Urothelium cell line (cell line): ENCODE measurements at places on chromosomes 1 and 21.

DNA sequence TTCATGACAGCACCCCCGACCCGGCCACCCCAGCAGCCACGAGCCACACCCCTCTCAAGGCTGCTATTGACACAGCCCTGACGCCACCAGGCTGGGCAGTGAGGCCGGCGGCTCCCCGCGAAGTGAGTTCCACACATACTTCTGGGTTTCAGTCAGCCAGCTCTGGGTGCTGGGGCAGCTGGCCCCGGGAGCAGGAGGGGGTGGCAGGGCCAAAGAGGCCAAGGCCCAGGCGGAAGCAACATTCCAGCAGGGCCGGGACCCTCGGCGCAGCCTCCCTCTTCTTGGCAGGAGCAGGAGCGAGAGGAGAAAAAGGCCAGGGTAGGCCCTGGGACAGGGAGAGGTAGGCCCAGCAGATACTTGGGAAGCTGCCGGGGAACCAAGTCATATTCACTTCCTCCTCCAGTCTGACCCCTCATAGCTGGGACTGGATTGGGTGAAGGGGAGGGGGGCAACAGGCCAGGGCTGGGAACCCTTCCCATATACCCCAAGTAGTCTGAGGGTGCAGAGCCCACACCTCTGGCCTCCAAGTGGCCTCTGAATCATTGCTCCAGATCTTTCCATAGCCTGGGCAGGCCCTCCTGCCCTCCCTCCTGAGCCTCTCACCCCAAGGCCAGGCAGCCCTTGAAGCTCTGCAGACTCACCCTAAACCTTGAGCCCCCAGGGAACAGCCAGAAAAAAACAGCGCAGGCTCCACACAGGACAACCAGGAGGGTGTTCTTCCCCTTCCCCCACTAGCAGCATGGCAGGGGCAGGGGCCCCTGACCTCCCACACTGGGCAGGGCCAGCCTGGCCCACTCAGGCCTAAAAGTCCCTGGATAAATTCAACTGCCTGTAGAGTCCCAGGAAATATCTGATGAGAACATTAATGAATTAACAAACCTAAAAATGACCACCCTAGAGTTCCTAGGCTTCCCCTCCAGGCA lies 5.7 kb downstream of the HSPG2 start:
- peak; percentile 71 for DNase-seq

- DNase-seq, result no peak
Observed at GRCh38 chr1:11169202-11169601, 20.0 kb upstream of the ANGPTL7 start.

DNA sequence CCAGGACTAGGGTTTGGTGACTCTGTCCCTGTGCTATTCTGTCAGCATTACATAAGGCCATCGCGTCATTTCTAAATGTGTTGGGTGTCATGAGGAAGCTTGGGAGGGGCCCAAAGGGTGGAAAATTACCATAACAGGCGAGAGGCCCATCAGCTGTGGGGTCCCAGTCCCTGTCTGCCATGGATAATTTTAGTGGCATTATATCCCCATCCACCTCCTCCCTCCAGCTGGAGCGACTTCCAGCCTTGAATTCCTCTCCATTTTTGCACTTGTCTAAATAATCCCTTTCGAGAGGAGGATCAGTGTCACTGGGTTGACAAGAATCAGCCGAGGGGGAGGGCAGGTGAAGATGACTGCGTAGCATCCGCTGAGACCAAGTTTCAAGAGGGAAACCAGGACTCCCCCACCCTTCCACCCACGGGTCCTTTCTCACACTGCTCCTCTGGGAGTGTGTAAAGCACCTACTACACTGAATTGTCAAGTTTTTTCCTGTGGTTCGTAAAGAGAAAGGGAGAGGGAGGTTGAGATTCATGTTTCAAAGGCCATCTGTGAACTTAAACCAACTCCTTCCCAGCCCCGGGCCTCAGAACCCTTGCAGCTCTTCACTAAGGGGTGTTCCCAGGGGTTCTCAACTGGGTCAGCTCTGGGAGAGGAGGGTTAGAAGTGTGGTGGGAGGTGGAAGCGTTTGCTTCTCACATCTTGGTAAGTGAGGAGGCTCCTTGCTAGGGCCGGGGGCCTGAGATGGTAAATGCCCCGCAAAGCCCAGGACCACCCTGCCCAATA lies 29.2 kb downstream of the VASH2 start:
- no peak for DNase-seq

DNA sequence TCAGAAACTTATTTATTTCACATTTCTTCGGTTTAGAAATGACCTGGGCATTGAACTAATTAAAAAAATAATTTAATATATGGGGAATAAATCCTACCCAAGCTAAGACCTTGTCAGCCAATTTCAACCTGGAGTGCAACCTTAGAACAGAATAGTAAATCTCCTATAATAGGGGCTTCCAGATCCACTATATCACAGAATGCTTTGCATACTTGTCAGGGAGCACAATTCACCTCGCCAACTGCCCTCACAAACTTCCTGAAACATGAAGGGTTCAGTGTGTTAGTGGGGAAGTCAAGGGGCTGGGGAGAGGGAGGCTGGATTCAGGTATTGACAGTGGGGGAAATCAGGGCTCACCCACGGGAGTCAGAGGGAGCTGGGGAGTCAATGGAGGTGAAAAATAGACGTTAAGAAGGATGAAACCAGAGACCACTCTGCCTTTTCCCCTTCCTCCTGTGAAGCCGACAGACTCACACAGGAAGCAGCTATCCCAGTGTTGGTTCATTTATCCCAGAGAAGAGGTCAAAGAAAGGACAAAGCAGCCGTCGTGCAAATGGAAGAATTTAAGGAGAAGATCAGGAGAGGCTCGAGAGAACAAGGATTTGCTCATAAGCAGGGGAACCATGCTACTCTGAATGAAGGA lies 453.3 kb downstream of the NUF2 start:
- no peak for DNase-seq

DNA sequence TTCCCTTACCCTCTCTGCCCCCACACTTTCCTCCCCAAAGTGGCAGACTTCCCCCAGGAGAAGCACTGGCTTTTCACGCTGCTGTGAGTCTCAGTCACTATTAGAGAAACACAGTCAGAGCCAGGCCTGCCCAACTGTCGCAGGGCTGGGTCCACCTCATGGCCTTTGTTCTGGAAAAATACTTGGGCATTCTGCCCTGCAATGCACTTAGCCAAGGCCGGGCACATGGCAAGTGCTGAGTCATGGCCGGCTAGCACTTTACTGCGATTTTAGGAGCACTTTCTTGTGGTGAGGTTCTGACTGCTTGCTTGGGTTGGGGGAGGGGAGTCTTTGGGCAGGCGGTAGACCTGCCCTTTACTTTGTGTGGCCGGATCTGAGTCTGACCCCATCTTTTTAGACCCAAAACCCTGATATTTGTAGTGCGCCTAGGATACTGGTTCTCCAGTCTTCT lies 7.7 kb downstream of the EPHX1 start:
- DNase-seq, result peak; percentile 77

GRCh38 chr1:201525193-201525778 lies 13.6 kb upstream of the NAV1 start:
- no peak for DNase-seq

- peak; percentile 4 for DNase-seq
Observed at GRCh38 chr21:41168391-41169257, 664 bp downstream of the BACE2 start.

GRCh38 chr1:157238585-157238984 lies 100.4 kb upstream of the ETV3 start:
- no peak for DNase-seq

- DNase-seq, result peak; percentile 11
Observed at GRCh38 chr1:198220428-198220827, 63.6 kb downstream of the NEK7 start.

DNA sequence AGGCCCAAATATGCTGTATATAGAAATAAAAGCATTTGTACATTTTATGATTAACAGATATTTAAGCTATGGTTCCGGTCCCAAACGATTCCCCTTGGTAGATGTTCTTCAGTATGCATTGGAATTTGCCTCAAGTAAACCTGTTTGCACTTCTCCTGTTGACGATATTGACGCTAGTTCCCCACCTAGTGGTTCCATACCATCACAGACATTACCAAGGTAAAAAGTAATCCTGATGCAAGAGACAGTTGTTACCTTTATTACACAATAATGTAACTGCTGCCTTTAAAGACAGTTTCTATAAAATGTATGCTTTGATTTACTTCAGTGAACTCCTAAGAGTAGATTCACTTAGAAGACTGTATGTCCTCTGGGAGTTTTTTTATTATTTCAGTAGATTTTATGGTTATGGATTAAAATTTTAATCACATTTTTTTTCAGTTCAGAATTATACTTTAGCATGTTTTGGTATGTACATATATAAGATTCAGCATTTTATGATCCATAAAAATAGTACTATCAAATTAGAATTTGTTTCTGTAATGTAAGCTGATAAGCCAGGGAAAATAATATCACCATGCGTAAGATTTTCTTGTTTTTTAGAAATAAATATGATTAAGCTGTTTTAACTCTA lies 96.5 kb downstream of the USP25 start:
- DNase-seq, result peak; percentile 24

DNA sequence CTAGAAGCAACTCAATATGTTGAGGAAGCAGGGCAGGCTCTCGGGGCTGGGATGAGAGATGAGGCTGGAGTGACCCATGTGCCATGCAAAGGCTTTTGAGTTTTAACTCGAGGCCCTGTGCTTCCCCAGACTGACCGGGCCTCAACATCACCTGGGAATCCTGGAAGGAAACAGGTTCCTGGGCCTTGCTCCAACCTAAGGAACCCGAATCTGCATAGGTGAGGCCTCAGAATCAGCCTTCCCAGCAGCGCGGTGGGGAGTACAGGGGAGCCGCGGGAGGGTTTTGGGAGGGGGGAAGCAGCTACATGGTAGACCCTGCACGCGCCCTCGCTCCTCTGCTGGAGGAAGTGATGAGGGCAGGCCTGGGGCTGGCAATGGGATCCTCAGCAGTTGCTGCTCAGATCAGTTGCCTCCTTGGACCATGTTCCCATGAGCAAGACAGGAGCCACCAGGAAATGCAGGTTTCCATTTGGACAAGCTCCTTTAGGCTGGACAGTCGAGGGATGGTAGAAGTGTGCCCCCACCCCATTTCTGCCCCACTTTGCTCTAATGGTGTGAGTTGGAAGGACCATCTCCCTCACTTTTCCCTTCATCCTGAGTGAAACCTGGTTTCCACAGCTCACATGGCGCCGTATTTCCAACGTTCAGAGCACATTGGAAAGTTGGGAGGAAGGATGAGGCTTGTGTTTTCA lies 4.5 kb upstream of the KIAA1614 start:
- no peak for DNase-seq

GRCh38 chr1:201092738-201093137 lies 19.5 kb downstream of the CACNA1S start:
- no peak for DNase-seq

DNA sequence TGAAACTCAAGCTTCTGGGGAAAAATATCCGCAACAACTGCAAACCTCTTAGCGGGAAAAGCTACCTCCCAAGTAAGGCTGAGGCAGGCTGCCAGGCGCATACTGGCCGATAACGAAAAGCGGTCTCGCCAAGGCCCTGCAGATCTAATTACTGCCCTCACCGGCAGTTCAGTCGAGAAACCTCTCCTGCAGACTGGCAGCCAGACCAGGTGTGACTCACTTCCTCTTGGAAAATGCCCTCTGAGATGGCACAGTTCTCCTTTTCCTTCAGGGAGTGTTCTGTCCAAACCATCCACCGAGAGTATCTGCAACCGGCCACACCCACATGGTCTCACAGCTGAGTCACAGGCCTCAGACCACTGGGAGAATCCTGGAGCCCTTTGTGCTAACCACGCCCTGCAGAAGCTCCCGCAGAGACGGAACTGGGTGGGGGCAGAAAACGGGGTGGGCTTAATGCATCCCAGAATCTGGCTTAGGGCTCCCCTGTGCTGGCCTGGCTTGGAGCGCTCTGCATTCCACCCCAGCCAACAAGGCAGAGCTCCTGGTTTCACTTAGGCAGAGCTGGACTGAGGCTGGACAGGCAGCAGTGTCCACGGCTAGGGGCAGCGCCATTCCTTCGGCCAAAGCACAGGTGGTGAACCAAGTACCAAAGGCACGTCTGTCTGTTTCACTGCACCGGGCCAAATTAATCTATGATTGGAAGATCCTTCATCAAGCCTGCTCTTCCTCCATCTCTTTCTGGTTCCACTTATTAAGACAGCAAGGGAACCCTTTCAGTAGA lies 1.2 kb downstream of the S100A10 start:
- peak; percentile 87 for DNase-seq

DNA sequence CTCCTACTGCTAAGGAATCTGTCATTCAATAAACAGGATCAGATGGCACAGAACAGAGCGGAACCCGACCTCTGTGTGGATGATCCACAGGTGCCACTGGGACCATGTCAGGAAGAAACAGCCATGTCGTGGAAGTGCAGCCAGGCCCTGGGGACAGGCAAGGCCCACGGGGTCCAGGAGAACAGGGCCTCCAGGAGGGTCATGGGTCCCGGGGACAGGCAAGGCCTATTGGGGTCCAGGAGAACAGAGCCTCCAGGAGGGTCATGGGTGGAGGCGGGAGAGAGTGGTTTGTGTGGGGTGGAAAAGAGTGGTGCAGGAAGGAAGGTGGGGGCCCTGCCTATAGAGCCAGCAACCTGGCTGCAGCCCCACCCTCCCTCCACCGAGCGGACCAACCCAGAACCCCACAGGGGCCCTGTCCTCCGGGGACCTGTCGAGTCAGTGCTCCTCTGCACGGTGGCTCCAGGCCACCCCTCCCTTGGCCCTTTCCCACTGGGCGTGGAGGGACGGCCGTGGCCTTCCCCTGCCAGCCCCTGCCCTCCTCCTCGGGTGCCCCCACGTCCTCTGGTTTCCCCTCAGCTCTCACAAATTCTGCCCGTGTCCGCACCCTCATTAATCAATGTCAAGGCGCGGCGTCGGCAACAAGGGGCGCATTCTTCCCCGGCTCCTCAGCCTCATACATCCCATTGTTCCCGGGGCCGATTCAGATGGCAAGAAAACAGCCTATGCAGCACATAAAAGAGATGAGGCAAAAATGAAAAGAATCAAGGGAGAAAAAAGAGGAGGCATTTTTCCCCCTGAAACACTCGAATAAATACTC lies 146.4 kb downstream of the PRDM16 start:
- no peak for DNase-seq

GRCh38 chr1:203338335-203339036 lies 12.4 kb downstream of the FMOD start:
- DNase-seq, result peak; percentile 62

- peak; percentile 76 for DNase-seq
Observed at GRCh38 chr1:1432951-1433803, 2.3 kb upstream of the VWA1 start.

- peak; percentile 45 for DNase-seq
Observed at GRCh38 chr1:59414406-59415133, 117.7 kb downstream of the FGGY start.

GRCh38 chr21:37503848-37504467 lies 137.4 kb downstream of the DYRK1A start:
- peak; percentile 2 for DNase-seq

DNA sequence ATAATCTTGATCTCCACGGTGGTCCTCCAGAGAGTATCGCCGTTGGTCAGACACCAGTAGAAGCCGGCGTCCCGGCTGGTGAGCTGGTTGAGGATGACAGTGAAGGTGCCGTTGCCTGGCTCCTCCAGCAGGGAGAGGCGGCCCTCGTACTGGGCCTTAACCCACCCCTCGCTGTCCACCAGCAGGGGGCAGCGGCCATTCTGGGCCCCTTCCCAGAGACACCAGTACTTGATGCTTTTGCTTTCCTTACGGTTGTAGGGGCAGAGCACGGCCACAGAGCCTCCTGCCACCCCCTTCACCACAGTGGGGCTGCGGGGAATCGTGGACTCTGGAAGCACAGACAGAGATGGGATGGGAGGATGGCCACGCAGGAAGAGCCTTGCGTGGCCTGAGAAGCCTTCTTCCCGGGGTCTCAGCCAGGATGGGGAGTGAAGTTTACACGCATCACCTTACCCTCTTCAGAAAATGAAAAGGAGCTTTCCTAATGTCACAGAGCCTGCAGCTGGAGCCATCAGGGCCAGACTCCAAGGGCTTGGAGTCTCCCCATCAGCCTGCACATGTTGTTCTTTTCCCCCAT lies 10.7 kb downstream of the PIGR start:
- DNase-seq, result peak; percentile 21
